ENCODE measurements at places on chromosomes 12 and 14. TPM values are rescaled to one million over a fixed set of nuclear protein-coding genes. Genes with fewer than 3 reads are reported as not detected.

The KRT85 gene
- polyA plus RNA-seq: not detected

DNA sequence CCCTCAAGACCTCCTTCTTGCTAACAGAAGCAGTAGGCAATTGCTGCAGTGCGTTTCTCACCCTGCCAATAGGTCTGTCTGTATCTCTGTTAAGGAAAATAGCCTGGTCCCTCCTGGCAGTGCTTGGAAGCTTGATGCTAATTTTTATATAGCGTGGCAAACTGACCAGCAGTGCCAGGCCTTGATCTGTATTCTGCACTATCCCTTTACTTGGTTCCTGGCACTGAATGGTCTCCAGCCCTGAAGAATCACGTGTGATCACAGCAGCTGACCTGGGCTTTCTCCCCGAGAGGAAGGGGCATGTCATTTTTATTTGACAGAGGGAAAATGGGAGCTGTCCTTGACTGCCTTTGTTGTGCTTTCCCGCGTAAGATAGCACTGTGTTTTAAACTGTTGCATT lies 48.7 kb upstream of the TRAF3 start:
- no peaks in the 10 kb centered on the region for H3K27me3 ChIP-seq
- H3K36me3 ChIP-seq: peaks cover 35% of the 10 kb centered on the region
- no peak overlapping the region for H3K4me3 ChIP-seq
- no peaks in the 10 kb centered on the region for H3K4me1 ChIP-seq
- no peak overlapping the region for H3K27ac ChIP-seq

- H3K27me3 ChIP-seq: no peaks in the 10 kb centered on the region
- H3K27ac ChIP-seq: peak overlapping the region; percentile 68
- H3K4me3 ChIP-seq: no peak overlapping the region
- no peak for DNase-seq
- H3K36me3 ChIP-seq: no peaks in the 10 kb centered on the region
- peaks cover 11% of the 10 kb centered on the region for H3K4me1 ChIP-seq
These were observed 9.3 kb downstream of the EVL start for GRCh38 chr14:100074431-100075100.

- H3K4me1 ChIP-seq: peaks cover 8% of the 10 kb centered on the region
- H3K27me3 ChIP-seq: no peaks in the 10 kb centered on the region
- no peak overlapping the region for H3K4me3 ChIP-seq
- no peak for DNase-seq
These were observed 91.1 kb downstream of the FOXN3 start for GRCh38 chr14:89325959-89326358.

- no peaks in the 10 kb centered on the region for H3K36me3 ChIP-seq
- H3K4me3 ChIP-seq: no peak overlapping the region
- H3K27me3 ChIP-seq: no peaks in the 10 kb centered on the region
- peaks cover 10% of the 10 kb centered on the region for H3K4me1 ChIP-seq
- no peak for DNase-seq
These were observed 904 bp upstream of the FAM177A1 start for GRCh38 chr14:35044939-35045797.

GRCh38 chr12:20372326-20373096 lies 4.2 kb downstream of the PDE3A start:
- no peak for DNase-seq
- H3K27ac ChIP-seq: peak overlapping the region; percentile 78
- peaks cover 3% of the 10 kb centered on the region for H3K27me3 ChIP-seq
- H3K4me1 ChIP-seq: no peaks in the 10 kb centered on the region

DNA sequence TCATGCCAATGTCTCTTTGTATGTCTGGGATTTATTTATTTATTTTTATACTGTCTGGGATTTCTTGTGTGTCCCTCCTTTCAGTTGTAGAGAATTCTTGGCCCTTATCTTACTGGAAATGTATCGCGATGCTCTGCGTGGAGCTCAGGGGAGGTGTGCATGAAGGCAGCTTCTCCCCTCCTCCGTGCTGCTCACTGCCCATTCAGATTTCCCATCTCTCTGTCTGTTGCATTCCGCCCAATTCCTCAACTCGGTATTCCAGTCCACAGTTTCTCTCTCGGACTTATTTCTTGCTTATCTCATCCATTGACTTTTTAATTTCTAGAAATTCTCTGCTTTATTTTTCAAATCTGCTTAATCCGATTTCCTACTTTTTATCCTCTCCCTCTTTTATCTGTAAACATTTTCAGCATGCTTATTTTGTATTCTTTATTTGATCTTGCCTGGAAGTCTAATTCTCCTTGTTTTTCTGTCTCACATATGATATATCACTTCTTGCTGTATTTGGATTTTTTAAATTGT lies 93.2 kb downstream of the FBXW8 start:
- H3K36me3 ChIP-seq: peaks cover 15% of the 10 kb centered on the region
- no peaks in the 10 kb centered on the region for H3K27me3 ChIP-seq
- H3K27ac ChIP-seq: no peak overlapping the region
- H3K4me1 ChIP-seq: no peaks in the 10 kb centered on the region

DNA sequence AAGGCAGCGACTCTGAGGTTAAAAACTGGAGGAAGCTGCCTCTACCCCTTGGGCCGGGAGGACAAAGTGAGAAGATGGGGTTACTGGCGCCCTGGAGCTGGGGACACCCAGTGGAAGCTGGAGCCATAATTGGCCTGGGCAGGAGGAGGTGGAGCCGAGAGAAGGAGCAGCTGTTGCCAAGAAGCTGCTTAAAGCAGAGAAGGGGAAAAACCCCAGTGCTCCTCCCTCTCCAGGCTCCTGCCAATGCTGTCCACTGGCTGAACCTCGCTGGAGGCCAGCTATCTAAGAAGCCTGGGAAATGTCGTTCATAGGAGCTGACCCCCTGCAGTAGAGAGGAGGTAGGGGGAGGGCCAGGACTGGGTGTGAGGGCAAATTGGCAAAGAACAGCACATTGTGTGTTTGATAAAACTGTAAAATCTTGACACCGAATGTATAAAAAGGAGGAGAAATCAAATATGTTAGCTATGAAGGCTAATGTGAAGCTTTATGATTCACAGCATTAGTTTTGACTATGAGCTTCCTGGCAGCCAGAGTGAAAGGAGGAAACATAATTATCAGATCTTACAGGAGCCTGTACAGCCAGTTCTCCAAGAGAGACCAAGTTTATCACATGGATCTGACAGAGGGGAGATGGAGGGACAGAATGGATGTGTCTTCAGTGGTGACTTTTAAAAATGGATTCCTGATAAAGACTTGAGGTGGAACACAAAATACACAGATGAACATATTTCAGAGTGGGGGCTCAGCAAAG lies 9.5 kb downstream of the HHIPL1 start:
- no peak overlapping the region for H3K27ac ChIP-seq
- H3K4me1 ChIP-seq: peaks cover 19% of the 10 kb centered on the region
- H3K36me3 ChIP-seq: no peaks in the 10 kb centered on the region
- peaks cover 16% of the 10 kb centered on the region for H3K27me3 ChIP-seq
- H3K4me3 ChIP-seq: no peak overlapping the region

- H3K36me3 ChIP-seq: no peaks in the 10 kb centered on the region
- no peak overlapping the region for H3K4me3 ChIP-seq
- no peak for DNase-seq
- H3K27ac ChIP-seq: peak overlapping the region; percentile 96
These were observed 21.8 kb downstream of the PLEKHA5 start for GRCh38 chr12:19151298-19151697.

Data from lung (tissue), 17 donors.